ENCODE measurements at places on chromosomes 2 and 18.
A peak's percentile ranks its signal among the peaks of the same experiment; 100 is the strongest.

DNA sequence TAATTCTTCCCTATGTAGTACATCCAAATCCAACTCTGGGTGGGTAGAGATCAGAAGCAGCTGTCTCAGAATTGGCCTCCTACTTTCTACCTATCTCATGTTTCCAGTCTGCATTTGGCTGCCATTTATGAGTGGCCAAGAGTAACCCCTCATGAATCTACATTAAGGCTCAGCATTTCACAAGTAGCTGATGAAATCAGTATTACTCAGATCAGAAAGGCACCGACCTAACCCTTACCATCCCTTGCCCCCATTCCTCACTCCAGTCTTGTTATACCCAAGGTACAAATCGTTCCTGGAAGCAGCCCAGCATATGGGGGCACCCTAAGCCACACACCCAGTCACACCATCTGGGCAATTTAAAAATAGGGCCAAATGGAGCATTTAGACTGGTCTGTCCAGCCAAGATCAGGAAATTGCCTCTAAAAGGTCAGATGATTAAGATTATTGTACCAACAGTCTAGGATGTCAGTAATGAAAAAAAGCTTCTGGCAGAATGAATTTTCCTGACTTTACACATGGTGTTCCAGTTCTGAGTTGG, 37.1 kb downstream of the CD28 start:
- peak; percentile 30 for DNase-seq

- no peak for DNase-seq
Observed at GRCh38 chr2:151568501-151568900, 158.8 kb downstream of the RIF1 start.

DNA sequence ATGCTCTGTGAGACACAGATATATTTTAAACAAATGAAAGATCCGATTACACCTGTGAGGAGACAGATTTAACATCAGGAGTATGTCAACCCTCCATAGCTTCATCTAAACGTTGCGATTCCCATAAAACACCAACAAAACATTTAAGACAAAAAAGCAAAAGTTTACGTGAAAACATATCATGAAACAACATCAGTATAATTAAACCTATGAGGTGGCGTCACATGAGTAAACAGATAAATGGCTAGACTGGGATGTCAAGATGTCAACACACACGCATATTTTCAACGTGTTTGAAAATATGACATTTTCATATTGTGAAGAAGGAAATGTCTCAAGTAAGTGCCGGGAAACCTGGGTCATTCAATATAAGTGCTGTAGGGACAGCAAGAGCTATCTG, 25.5 kb upstream of the GPC1 start:
- DNase-seq: no peak

DNA sequence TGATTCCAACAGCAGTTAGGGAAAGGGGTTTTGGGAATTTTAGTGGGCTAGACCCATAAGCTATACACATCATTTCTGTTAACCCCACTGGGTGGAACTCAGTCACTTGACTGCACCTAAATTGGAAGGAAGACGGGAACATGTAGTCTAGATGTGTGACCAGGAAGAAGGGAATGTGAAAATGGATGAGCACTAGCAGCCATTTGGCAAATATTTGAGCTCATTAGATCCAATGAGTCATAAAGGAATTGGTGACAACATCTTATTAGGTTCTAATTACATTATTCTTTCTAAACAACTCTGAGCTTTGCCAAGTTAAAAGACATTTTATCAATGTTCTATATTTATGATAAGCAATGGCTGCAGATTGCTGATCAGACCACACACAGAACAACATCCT, 400.6 kb downstream of the IRS1 start:
- DNase-seq: no peak

GRCh38 chr2:69774984-69775982, 33.3 kb downstream of the ANXA4 start:
- DNase-seq: peak; percentile 42

DNA sequence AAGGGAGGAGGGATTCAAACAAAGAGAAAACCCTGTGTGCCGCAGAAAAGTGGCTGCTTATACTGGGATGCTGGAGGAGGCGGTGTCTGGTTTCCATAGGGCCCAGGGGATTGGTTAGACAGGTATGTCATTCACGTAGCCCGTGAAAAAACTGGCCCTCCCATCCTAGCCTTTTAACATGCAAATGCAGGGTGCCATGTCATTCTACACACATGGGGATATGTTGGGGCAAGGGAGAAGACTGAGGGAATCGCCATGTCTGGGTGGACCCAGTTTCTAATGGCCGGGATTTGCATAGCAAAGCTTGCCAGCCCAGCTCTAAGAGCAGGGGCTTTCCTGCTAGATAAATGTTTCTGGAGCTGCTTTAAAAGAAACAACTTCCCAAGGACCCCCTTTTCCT, 8.2 kb upstream of the RNU2-63P start:
- no peak for DNase-seq

DNA sequence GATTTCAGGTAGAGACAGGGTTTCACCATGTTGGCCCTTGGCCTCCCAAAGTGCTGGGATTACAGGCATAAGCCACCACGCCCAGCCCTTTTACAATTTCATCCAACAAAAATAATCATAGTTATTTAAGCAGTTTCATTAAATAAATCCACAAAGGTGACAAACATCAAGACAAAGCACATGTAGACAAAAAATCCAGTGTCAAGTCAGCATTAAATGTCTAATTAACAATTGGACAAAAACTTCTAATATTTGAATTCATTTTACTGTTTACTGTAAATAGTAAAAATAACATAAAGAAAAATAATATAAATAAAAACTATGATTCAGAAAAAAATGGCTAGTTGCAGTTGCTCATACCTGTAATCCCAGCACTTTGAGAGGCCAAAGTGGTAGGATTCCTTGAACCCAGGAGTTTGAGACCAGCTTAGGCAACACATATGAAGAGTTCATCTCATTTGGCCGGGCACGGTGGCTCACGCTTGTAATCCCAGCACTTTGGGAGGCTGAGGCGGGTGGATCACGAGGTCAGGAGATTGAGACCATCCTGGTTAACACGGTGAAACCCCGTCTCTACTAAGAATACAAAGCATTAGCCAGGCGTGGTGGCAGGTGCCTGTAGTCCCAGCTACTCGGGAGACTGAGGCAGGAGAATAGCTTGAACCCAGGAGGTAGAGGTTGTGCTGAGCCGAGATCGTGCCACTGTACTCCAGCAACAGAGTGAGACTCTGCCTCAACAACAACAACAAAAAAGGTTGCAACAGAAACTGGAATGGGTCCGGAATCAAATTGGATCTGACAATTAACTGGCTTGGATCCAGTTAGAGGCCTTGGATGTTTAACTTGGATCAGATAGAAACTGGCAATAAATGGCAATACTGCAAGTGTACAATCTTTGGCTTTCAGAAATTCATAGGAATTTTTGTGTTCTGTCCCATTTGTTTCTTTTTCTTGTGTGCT, 56.9 kb upstream of the MAT2A start:
- no peak for DNase-seq

DNA sequence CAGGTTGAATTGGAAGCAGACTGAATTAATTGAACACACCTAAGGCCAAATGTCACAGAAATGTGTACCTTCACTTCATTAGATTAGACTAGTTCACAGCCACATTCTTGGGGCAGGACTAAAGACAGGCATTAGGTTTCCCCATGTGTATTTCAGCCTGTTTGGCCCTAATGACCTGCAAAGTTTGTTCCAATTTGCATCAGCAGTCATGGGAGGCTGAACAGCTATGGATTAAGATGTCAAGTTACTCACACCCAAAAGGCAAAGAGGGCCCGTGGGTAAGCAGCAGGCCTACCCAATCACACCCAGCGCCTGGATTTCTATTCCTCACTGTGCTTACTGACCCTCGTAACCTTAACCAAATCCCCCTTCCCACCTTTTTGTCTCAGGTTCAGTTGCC, 99.6 kb upstream of the RIOK3 start:
- DNase-seq: no peak

GRCh38 chr2:29000481-29000880, 19.4 kb downstream of the TOGARAM2 start:
- peak; percentile 96 for DNase-seq

GRCh38 chr2:42775186-42775585, 11.3 kb upstream of the OXER1 start:
- no peak for DNase-seq

DNA sequence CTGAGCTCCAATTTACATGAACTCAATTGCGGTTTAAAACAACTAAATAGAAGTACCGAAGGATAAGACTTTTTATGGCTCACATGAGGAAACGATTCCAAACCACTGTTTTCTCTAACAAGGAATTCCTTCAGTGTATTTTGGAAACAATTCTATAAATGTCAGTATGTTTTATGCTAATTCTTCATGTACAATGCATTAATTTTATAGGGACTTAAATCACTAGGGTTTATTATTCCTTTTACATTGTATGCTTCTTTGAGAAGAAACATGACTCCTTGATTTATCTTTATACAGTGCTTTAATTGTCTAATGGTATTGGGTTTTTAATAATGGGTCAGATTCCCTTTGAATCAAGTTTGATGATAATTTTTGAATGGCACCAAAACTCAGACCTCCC, 566.8 kb downstream of the EPHA4 start:
- DNase-seq: no peak

GRCh38 chr2:31238126-31238905, 4.4 kb downstream of the EHD3 start:
- DNase-seq: no peak

DNA sequence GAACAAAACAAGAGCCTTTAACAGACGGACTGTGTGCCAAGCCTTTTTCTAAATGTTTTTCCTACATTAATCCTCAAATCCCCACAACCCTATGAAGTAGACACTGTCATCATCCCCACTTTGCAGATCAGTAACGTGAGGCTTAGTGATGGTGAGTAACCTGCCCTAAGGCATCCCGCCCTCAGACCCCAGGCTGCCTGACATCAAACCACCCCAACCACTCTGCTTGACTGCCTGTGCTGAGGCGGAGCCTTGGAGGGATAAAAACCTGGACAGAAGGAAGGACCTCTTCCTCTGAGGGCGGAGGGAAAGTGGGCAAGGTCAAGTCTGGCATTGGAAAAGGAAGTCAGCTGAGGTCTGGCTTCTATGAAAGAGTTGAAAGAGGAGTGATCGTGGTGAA, 104.6 kb downstream of the SP3 start:
- DNase-seq: peak; percentile 9

- DNase-seq: no peak
Observed at GRCh38 chr2:239956818-239957261, 68.3 kb downstream of the NDUFA10 start.

DNA sequence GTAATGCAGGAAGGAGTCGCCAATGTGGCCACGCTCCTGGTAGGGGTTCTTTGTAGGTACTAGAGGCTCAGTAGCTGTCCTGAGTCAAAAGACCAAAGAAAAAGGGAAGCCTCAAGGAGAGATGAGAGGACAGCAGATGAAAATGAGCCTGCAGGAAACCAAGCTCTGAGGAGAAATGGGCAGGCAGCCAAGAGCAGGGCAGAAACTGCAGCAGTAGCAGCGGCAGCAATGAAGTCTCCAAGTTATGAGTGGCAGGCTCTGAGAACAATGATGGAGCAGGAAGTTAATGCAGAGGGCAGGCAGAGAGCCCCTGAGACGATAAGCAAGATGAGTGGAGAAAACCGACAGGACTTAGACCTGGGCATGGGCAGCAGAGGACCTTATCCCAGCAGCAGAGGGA, 48.2 kb upstream of the TMEM200C start:
- DNase-seq: no peak

DNA sequence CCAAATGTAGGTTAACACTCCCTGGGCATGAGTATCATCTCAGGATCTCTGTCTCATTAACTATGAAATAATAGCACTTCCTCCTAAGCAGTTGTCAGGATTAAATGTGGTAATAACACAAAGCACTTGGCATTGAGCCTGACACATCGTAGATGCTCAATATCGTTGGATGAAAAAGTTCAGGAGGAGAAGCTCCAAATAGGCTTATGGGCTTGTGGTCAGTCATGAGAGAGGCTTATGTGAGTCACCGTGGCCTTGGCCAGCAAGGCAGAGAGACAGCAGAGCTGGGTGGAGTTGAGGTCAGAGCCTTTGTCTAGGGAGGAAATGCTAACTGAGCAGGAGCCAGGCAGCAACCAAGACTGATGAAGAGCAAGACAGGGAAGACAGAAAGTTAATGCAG, 68.3 kb upstream of the PPM1B start:
- peak; percentile 95 for DNase-seq

GRCh38 chr2:18980104-18980785, 378.2 kb downstream of the OSR1 start:
- DNase-seq: no peak

- DNase-seq: no peak
Observed at GRCh38 chr18:57095884-57096283, 51.0 kb upstream of the BOD1L2 start.

GRCh38 chr18:59952283-59953007, 52.6 kb downstream of the PMAIP1 start:
- DNase-seq: no peak

DNA sequence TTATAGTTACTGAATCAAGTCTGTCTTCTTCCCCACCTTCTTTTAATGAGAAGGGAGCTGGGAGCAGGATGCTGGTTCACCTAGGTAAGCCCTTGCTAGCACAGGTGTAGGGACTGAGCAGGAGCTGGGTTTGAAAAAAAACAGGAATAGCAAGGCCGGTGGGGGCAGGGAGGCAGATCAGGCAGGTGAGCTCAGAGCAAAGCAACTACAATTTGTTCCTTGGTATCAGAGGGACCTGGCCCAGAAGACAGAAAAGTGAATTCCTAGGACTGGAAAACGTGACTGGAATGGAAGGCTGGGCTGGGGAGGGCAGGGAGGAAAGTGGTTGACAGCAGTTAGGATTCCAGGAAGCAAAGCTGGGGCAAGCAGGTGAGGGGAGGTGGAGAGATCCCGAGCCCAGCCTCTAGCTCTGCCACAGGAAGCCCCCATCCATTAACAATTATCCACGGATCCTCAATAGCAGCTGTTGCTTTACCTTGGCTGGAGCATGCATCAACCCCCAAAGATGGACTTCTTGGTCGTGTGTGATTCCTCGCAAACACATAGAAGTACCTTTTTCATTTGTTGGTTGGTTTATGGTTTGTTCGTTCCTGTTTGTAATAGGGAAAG, 118.4 kb downstream of the LNPK start:
- no peak for DNase-seq

DNA sequence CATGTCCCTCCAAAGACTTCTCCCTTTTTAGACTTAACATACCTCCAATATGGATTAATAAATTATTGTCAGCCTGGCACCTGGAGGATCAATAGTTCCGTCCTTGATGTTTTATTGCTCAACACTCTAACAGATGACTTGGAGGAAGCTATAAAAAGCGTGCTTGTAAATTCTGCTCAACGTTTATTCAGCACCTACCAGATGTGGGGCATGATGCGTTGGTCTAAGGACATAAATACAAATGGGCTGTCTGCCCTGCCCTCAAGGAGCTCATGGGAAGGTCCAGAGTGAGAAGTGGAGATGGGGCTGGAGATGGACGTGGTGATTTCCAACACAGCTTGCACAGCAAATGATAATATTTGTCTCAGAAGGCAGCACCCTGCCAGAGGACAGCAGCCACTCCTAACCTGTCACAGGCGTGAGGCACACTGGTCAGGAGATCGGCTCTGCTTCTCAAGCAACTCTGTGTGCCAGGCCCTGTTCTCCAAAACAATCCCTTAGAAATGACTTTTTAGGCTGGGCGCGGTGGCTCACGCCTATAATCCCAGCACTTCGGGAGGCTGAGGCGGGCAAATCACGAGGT, 25.5 kb upstream of the ZCCHC2 start:
- DNase-seq: no peak
